ENCODE measurements at places on chromosomes 1 and 21.

DNA sequence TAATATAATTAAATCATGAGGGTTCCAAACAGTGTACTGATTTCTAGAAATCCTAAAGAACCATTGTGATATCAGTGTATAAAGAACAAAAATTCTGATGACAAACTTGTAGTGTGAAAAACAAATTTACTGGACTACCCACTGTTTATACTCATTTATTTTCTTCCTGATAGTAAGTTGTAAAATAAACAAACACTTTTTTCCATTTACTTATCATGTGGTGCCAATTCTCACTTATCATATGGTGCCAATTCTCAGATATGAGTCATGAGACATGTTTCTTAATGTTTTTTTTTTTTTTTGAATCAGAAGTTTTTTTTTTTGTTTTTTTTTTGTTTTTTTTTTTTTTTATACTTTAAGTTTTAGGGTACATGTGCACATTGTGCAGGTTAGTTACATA lies 137.7 kb downstream of the LEPR start:
- no peak for DNase-seq

DNA sequence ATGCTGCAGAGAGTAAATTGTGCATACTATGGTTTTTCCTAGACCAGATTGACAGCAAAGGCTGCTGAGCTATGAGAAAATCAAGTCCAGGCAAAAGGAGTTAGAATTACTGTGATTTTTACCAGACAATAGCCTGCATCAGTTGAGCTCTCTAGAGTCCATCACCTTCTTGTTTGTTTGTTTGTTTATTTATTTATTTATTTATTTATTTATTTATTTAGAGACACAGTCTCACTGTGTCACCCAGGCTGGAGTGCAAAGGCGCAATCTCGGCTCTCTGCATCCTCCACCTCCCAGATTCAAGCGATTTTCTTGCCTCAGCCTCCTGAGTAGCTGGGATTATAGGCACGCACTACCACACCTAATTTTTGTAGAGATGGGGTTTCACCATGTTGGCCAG lies 24.2 kb upstream of the ABCB10 start:
- no peak for DNase-seq

- no peak for DNase-seq
Observed at GRCh38 chr1:224080115-224080774, 33.7 kb upstream of the FBXO28 start.

- no peak for DNase-seq
Observed at GRCh38 chr1:222886194-222886854, 71.5 kb downstream of the DISP1 start.

DNA sequence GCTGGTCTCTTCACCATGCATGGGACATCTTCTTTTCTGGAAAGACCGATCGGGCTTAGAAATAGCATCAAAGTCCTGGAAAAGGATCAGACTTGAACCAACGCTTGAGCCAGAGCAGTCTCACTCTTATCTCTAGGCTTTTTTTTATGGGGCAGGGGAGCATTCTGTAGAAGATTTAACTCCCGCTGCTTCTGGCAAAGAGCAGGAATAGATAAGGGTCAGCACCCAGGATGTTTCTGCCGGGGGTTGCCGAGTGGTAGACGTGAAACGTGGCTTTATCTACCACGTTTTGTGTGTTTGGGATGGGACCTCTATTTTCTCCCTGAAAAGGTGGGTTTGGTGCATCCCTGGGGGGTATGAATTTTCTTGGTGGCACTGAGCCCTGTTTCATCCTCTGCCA lies 18.8 kb downstream of the SPSB1 start:
- DNase-seq: no peak

DNA sequence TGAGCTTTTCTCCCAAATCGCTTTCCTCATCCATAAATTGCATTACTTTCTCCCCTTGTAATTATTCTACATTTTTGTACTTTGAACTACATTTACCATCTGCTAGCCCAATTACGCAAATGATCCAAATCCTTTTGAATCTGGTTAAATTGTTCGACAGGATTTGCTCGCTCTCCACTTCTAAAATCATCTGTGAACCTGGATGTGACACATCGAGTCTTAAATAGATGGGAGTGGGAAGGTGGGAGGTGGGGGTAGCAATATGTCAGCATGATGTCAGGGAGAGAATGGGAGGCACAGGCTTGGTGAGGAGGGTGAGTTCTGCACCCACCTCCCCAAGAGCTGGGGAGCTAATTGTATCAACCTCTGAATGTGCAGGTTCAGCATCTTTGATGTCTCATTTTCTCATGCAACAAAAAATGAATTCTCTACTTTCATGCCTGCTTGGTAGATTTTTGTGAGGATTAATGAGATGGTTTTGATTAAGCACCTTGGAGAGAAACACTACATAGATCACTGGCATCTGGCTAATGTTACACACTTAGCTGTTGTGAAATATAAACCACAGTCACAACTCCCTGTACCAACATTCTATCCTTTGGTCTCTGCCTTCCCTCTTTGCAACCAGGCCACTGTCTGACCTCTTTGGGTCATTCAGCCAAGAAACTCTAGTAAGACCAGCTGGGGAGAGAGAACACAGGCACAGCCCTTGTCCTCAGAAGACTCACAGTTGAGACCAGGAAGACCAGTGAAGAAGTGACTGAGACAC lies 165.1 kb downstream of the DAB1 start:
- DNase-seq: no peak
